ENCODE measurements at places on chromosomes 2 and 18. TPM values are rescaled to one million over a fixed set of nuclear protein-coding genes. Genes with fewer than 3 reads are reported as not detected.

DNA sequence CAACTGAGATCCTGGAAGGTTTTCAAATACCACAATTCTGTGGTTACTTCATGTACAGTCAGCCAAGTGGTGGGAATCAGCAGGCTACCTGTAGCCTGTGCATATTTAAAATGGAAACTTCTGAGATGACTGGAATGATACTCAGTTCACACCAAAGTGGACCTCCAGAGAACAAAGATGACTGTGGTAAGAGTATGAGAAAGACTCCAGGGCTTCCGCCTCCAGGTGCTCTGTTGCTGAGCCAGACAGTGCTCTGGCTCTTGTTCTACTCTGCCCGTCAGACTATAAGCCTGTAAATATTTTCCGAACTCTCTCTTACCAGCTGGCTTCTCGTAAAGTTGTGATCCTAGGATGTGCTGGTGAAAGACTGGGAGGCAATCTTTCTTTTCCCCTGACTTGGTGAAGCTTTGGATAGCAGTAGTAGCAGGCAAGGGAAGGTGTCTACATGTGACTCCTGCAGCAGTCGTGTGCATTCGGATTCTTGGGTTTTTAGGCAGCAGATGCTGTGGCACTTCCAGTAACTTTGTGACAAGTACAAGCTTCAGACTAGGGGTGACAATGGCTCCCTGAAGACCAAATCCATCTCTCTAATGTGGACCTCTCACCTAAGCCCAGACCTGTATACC lies 23.1 kb downstream of the ST3GAL5 start:
- no peak for DNase-seq

POTEJ gene
- polyA plus RNA-seq = not detected

KIAA2012 gene
- not detected for polyA plus RNA-seq

SCN3A gene
- polyA plus RNA-seq = 0.87 TPM

DNA sequence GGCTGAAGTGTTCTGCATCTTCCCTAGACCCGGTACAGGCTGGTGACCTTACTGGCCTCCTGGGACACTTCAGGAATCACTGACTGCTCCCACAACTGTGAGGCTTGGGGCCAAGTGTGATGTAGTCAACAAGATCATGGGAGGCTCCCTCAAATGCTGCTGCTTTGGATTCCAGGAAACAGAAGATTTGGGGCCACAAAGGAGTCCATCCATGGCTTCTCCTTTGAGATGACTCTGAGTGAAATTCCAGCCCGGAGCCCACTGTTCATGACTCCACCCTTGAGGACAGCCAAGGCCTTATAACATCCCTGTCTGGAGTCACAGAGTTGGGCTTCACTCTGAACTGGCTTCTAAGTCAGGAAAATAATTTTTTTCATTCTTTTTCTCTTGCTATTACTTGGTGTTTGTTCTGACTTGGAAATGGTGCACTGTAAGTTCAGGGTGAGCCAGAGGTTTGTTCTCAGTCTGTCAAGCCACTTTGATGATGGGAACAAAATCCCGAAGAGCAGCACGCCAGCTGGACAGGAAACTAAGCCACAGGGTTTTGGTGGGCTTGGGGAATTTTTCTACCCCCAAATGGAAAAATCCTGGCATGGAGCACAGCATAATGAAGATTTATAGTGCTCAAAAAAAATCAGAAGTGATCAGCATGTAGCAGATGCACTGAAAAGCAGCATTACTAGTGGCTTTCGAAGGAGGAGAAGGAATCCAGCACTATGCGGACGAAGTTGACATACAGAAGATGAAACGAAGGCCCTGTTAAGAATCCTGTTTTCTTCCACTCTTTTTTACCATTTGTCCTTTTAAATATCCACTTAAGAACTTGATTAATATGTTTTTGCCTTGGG lies 98.1 kb upstream of the ZFP36L2 start:
- peak; percentile 95 for DNase-seq

IGFBP2 gene
- 346 TPM for polyA plus RNA-seq

DNA sequence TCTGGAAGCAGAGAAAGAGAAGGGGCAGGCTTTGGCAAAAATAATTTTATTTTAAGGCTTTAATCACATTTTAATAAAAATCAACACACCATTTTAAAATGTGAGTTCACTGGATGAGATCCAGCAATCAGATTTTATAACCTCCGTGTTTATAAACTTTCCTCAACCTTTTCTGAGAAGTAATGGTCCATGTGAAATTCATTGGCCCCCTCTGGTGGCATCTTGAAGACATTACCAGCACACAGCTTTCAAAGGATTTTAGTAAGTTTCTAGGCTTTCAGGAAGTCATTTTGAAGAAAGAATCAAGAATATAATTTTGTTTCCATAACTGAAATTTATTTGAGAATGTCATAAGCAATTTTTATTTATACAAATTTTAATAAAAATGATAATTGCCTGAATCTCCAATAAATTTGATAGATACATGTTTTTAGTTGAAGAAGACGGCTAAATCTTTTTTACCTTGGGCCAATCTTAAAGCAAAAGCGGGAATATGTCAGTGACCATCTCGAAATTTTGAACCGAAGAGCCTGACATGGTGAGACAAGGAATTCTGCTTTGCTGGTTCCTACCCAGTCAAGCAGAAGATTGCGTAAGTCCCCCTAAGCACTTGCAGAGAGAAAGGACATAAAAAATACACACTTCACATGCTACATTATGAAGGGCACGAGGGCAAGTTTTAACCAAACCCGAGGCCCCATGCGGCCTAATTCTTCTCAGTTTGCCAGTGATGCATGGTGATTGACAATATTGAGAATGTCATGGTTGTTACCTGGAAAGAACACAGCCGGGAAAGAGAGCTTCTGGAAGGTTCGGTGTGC lies 128.4 kb upstream of the CBLN2 start:
- peak; percentile 6 for DNase-seq

DNA sequence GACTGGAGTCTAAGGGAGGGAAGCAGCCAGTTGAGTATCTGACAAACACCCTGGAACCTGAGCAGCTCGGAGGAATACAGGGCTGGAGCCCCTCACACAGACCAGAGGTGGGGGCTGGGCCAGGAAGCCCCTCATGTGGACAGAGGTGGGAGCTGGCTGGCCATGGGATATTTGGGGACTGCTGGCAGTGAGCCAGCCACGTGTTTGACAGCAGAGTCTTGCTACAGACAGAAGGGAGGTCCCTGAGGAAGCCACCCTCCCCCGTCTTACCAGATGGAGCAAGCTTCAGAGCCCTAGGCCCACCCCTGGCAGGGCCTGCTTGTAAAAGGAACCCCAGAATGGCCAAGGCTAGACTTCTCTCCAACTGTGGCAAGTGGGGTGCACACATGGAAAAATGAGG lies 3.6 kb upstream of the MTERF4 start:
- no peak for DNase-seq

DNA sequence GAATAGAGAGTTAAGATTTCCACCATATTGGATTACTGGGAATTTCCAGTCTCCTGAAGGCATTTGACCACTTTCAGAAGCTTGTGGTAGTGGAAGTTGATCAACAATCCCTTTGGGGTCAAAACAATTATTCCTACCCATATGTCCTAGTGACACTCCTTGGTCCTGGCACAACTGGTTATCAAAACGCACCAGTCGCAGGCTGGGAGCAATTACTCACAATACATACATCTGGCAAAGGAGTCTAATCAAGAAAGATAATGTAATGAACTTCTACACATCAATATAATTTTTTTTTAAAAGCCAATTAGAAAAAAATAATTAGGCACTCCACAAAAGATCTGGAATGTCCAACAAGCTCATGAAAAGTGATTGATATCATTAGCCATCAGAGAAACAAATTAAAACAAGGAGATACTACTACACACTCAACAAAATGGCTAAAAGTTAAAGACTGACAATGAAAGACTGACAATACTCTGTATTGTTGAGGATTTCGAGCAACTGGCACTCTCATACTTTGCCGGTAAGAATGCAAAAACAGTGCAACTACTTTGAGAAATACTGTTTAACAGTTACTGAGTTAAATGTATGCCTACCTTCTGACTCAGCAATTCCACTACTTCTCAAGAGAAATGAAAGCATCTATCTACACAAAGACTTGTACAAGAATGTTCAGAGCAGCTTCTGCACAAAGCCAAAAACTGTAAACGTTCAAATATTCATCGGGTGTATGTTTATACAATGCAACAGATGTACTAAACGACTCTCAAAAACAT lies 2.0 kb downstream of the INO80C start:
- no peak for DNase-seq

DNA sequence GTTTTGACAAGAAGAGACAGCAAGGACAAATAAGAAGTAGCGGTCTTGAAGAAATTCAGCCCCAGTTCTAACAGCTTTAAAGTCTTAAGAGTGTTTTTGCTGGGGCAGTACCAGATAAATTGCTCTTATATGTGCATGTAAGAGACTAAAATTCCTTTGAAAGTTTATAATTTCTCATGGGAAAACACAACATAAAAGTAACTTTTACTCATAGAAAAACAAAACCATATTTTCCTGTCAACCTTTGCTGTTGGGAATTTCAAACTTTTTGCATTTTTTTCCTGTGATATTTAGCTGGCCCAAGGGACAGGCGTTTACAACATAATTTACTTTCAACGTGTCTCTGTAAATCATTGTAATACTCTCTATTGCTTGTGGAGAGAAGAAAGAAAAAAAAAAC lies 767.8 kb upstream of the ZEB2 start:
- DNase-seq = peak; percentile 35

DNA sequence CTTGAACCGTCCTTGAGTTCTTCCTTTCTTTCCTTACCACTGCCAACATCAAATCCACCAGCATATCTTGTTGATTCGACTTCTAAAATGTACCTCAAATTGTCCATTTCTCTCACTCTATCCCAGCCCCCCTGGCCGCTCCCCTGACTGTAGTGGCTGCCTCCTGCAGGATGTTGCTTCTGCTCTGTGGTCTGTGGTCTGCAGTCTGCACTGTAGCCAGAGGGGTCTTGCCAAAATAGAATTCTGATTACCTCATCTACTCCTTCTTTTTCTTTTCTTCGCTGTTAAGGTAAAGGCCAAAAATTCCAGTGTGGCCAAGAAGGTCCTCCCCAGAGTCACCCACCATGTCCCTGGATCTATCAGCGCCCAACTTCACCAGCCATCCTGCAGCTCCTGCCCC lies 79.5 kb upstream of the ALPP start:
- DNase-seq = no peak

- no peak for DNase-seq
Measured at GRCh38 chr18:46019936-46020335, 52.1 kb downstream of the PSTPIP2 start.

GRCh38 chr2:231928901-231929725 lies 2.9 kb upstream of the NPPC start:
- no peak for DNase-seq

- DNase-seq = no peak
Measured at GRCh38 chr2:53334610-53335009, 433.0 kb upstream of the CHAC2 start.

DNA sequence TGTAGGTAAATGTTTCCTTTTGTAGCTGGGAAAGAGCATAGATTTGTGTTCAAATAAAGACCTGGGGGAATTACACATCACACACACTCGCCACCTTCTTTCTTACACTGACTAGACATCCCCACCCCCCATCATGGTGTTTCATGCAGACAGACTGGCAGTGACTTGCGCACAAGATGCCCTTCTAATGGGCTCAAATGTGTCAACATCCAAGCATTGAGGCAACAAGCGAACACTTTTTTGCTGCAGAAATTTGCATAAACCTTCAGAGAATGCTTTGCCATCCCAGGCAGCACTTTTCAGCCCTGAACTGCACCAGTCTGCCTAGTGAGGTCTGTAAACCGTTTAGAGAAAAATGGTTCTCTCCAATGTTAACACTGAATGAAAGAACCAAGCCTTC lies 4.5 kb downstream of the HOXD8 start:
- DNase-seq = no peak

DUSP28 gene
- polyA plus RNA-seq = 13.3 TPM

GPR55 gene
- not detected for polyA plus RNA-seq

NYAP2 gene
- polyA plus RNA-seq = 0.35 TPM

KRTCAP3 gene
- polyA plus RNA-seq = 1.9 TPM

DNA sequence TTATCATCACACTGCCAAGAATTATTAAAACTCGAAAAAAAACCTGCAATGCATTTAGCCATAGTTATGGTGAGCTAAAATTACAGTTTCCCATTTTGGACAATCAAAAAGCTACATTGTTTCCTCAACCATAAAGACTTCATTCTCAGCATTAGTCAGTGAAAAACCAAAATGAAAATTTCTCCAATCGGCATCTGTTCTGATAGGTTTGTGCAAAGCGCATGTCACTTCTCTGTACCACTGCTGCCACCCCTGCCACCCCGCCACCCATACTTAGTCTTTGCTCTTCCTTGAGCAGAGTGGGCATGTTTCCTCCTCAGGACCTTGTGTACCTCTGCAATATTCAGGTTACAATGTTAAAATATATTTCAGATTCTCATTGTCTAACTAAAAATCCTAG lies 7.1 kb upstream of the ZBTB14 start:
- DNase-seq = no peak

- no peak for DNase-seq
Measured at GRCh38 chr2:15802657-15803542, 137.4 kb upstream of the MYCN start.

- DNase-seq = no peak
Measured at GRCh38 chr18:3594760-3595368, 144.9 kb downstream of the TGIF1 start.

DNA sequence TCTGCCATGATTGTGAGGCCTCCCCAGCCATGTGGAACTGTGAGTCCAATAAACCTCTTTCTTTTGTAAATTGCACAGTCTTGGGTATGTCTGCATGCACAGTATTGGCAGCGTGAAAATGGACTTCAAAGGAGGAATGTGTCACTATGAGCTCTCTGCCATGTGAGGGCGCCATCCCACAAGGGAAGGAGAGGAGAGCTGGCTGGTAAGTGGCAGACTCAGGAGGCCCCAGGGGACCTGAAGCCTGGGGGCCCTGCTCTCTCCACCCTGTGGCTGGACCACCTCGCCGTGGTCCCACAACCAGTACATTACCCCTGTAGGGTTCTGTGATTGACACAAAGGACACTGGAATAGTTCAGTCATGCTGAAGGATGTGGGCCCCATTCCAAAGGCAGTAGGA lies 122.1 kb downstream of the RPIA start:
- DNase-seq = no peak

RTN4 gene
- polyA plus RNA-seq = 401 TPM

FAHD2A gene
- 17.0 TPM for polyA plus RNA-seq

CDH19 gene
- 1.9 TPM for polyA plus RNA-seq

Measured in muscle of arm (tissue), 14 donors.